ENCODE measurements at places on chromosomes 16 and 17.
A peak's percentile ranks its signal among the peaks of the same experiment; 100 is the strongest.

DNA sequence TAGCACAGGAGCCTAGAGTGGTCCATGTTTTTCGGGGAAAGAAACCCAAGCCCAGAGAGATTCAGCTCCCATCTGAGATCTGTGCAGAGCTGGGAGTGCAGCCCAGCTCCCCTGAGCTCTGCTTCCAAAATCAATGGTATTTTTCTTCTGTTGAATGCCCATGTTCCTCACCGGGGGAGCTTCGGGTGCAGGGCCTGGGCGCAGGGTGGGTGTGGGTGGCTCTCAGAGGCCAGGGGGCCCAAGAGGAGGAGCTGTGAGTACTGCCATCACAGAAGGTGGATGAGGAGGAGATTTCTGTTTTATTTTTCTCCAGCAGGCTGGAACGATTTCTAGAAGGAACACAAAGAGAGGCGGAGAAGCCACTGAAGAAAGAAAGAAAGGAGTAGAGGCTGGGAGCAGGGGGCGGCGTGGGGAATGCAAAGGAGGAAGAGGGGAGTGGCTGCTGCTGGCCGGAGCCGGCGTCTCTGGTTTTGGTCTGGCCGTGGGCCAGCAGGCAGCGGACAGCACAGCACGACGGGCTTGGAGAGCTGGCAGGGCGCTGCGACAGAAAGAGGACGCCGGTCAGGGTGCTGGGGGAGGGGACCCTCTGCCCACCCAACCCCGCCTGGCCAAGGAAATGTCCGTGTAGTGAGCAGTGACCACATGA, 76.2 kb upstream of the KSR1 start:
- H3K4me3 ChIP-seq, result no peak overlapping the region
- no peaks in the 10 kb centered on the region for H3K36me3 ChIP-seq

GRCh38 chr16:80274576-80275191, 266.1 kb upstream of the DYNLRB2 start:
- peak overlapping the region; percentile 74 for H3K27ac ChIP-seq
- H3K27me3 ChIP-seq, result no peaks in the 10 kb centered on the region
- H3K36me3 ChIP-seq, result no peaks in the 10 kb centered on the region

DNA sequence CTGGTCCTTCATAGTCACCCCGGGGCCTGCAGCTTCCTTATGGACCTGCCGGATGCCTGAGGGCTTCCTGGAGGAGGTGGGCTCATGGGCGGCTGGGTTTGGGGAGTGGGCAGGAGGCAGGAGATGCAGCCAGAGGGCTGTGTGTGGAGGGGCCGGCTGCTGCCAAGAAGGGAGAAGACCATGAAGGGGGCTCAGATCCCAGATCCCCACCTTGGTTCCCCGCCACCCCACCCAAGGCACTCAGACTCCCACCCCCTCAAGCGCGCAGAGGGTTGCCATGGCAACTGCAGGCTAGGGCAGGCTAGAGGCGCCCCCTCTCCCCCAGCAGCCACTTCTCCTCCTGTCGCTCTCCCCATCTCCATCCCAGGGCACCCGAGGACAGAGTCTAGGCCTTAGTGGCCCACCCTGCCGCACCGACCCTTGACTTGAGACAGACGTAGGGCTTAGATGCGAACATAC, 104.5 kb downstream of the CRLF3 start:
- H3K27me3 ChIP-seq, result no peaks in the 10 kb centered on the region
- no peak overlapping the region for H3K27ac ChIP-seq
- H3K4me3 ChIP-seq, result no peak overlapping the region
- no peak for DNase-seq
- H3K36me3 ChIP-seq, result no peaks in the 10 kb centered on the region

GRCh38 chr16:57915811-57916488, 55.0 kb downstream of the CNGB1 start:
- no peak overlapping the region for H3K4me3 ChIP-seq
- H3K36me3 ChIP-seq, result no peaks in the 10 kb centered on the region
- no peak for DNase-seq
- no peak overlapping the region for H3K27ac ChIP-seq
- H3K4me1 ChIP-seq, result peaks cover 31% of the 10 kb centered on the region
- H3K27me3 ChIP-seq, result no peaks in the 10 kb centered on the region

DNA sequence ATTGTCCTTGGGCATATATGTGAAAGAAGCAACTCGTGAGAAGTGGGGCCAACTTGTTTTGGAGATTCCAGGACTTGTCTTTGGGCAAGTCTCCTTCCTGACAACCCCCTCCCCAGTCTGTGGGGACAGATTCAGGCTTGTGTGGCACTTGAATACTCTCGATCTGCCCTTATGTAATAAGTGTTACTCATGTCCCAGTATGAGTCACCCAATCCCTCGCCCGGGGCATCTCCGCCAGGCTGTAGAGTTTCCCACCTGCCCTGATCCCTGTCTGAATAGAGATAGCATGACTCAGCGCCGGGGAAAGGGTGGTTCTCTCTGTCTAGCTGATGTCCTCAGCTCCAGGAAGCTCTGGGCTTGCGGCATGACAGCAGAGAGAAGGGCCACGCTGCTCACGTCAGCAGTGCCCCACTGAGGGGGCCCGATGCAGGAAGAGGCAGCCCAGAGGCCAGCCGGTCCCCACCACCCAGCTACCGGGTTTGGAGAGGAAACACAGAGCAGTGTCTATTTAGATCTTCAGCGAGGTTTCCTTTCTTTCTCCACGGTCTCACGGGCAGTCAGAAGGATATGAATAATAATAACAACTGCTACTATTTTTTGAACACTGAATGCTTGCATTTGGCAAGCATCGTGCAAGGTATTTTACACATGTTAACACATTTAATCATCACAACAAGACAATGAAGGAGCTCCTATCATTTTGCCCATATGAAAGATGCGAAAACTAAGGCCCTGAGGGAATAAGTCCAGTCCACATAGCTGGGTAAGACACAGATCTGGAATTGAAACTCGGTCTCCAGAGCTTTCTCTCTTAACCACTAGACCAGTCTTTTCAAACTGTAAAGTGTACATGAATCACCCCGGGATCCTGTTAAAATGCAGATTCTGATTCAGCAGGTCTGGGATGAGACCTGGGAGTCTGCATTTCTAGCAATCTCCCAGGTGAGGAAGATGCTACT, 426.7 kb upstream of the MAF start:
- DNase-seq, result peak; percentile 98
- H3K36me3 ChIP-seq, result no peaks in the 10 kb centered on the region
- peaks cover 36% of the 10 kb centered on the region for H3K4me1 ChIP-seq
- peak overlapping the region; percentile 83 for H3K27ac ChIP-seq

DNA sequence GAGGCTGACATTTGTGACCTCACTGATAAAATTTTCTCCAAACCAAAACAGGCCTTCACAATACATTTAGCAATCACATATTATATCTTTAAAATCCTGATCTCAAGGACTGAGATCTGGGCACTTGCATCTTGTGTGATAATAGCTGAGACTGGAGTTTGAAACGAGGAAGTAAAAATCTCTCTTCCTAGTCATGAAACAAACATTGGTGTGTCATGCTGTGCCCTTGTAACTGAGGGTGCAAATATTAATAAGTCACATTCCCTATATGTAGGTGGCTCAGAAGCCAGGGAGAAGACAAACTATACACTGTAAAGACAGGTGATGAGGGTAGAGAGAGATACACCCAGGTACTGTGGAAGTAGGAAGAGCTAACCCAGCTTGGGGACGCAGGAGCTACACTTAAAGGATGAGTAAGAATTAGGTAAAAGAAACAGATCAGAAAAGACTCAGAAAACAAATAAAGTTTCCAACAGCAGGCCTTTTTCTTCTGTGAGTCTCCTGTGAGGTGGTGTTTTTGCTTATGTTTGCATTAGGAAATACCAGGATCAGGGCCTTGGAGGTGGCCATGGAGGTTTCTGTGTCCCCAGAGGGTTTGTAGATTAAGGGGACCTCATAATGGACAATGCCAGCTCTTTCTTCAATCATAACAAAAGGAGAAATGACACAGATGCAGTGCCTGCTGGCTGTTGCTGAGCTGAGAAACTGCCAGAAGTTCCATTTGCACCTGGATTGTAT, 335.7 kb downstream of the GRIN2A start:
- H3K4me3 ChIP-seq, result no peak overlapping the region
- H3K27ac ChIP-seq, result peak overlapping the region; percentile 78
- H3K27me3 ChIP-seq, result no peaks in the 10 kb centered on the region
- no peak for DNase-seq
- peaks cover 24% of the 10 kb centered on the region for H3K4me1 ChIP-seq

DNA sequence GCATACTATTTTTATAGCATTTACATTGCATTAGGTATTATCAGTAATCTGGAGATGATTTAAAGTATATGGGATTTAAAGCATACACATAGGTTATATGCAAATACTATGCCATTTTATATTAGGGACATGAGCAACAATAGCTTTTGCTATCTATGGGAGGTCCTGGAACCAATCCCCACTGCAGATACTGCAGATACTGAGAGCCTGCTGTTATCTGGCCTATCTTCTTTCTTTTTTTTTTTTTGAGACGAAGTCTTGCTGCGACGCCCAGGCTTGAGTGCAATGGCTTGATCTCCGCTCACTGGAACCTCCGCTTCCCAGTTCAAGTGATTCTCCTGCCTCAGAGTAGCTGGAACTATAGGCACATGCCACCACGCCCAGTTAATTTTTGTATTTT, 37.4 kb downstream of the STH start:
- H3K4me3 ChIP-seq, result no peak overlapping the region
- H3K4me1 ChIP-seq, result no peaks in the 10 kb centered on the region
- peaks cover 55% of the 10 kb centered on the region for H3K36me3 ChIP-seq
- H3K27ac ChIP-seq, result no peak overlapping the region
- H3K27me3 ChIP-seq, result no peaks in the 10 kb centered on the region

GRCh38 chr16:24221219-24221618, 34.9 kb upstream of the CACNG3 start:
- H3K36me3 ChIP-seq, result no peaks in the 10 kb centered on the region
- H3K27ac ChIP-seq, result no peak overlapping the region
- H3K4me1 ChIP-seq, result no peaks in the 10 kb centered on the region
- DNase-seq, result no peak

- peaks cover 3% of the 10 kb centered on the region for H3K4me1 ChIP-seq
- H3K27me3 ChIP-seq, result peaks cover 8% of the 10 kb centered on the region
- DNase-seq, result no peak
- H3K36me3 ChIP-seq, result no peaks in the 10 kb centered on the region
These were observed 88.8 kb downstream of the ZDHHC7 start for GRCh38 chr16:84922351-84923120.

DNA sequence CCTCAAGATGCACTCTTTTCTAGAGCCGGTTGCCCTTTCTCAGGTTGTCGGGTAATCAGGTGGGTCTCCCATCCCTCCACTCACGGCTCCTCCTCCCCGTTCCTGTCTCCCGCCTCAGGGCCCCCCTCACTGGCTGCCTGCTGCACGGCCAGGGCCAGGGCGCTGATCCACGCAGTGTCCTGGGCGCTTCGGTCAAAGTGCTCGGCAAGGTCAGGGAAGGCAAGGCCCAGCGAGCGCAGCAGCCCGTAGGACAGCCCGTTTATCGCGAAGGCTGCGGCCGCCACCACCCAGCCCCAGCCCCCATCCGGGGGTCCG, 753 bp downstream of the SLC16A11 start:
- H3K36me3 ChIP-seq, result no peaks in the 10 kb centered on the region
- DNase-seq, result no peak
- H3K27me3 ChIP-seq, result peaks cover 21% of the 10 kb centered on the region
- H3K27ac ChIP-seq, result no peak overlapping the region

- H3K4me1 ChIP-seq, result peaks cover 9% of the 10 kb centered on the region
- H3K27me3 ChIP-seq, result no peaks in the 10 kb centered on the region
- H3K4me3 ChIP-seq, result no peak overlapping the region
- no peak overlapping the region for H3K27ac ChIP-seq
These were observed 9.5 kb downstream of the HSD17B2 start for GRCh38 chr16:82044585-82044911.

DNA sequence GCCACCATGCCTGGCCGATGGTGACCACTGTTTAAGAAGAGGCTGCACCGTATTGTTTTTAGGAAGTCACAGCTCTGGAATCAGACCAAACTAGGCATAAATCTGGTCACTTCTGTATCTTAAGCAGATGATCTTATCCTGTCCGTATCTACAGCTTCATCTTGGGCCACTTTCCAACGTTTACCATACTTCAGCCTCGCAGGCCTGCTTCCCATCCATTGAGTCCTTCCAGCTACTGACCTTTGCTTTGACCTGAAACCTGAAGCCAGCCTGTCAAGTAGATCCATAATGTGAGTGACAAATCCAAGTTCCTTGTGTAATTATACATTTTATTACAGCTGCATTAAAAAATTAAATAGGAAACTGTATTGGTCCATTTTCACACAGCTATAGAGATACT, 1033.0 kb downstream of the CDH11 start:
- DNase-seq, result no peak
- H3K27ac ChIP-seq, result no peak overlapping the region
- H3K36me3 ChIP-seq, result no peaks in the 10 kb centered on the region
- peaks cover 3% of the 10 kb centered on the region for H3K4me1 ChIP-seq
- no peak overlapping the region for H3K4me3 ChIP-seq

DNA sequence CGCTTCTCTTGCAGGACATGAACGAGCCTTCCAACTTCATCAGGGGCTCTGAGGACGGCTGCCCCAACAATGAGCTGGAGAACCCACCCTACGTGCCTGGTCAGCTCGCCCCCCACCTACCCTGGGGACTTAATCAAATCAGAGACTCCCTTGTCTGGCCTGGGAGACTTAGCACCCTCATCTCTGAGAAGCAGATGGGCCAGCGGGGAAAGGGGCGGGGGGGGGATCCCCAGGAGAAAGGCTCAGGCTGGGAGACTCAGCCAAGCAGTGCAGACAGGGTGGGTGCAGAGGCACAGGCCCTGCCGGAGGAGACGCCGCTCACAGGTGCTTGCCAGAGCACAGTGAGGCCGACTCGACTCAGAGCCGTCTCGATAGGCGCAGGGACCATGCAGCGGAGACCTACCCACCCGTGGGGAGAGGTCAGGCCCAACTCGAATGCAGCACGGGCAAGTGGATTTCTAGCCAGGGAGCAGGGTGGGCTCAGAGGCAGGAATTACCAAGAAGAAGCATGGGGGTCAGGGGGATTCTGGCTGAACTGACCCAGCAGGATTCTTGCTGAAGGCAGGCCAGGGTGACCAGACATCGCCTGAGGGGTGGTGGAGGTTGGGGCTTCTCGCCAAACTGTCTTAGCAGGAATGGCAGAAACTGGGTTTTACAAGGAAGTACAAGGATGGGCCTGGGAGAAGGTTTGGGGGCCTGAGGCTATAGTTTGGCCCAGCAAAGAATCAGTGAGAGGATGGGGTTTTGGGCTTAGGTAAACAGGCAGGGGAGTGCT, 9.7 kb downstream of the GAA start:
- H3K36me3 ChIP-seq, result no peaks in the 10 kb centered on the region
- no peak overlapping the region for H3K27ac ChIP-seq
- H3K4me1 ChIP-seq, result peaks cover 12% of the 10 kb centered on the region
- H3K4me3 ChIP-seq, result no peak overlapping the region

DNA sequence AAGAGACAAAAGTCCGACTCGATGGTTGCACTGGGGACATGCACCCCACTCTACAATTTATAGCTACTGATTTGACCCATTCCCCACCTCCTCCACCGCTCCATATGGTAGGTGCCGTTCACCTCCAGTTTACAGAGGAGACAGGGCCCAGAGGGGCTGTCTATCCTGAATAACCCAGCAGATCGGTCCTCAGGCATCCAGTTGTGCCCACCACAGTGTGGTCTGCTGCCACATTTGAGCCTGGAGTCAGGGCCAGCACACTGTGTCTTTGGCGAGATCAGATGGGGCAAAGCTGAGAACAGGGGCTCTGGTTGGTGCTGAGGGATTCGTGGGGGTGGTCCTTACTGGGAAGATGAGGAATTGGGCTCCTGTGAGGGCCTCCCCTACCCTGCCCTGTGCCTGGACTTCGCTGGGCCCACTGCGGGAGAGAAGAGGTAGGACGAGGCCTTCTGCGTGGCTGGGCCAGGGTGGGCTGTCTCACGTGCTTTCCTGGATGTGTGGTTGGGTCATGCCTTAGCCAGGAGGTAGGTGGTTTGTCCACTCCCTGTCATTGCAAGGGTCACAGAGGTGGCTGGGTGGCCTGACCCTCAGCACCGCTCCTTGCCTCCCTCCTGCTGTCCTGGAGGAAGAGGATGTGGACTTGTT, 2.8 kb downstream of the ADCY7 start:
- no peaks in the 10 kb centered on the region for H3K36me3 ChIP-seq
- H3K27me3 ChIP-seq, result no peaks in the 10 kb centered on the region
- peaks cover 17% of the 10 kb centered on the region for H3K4me1 ChIP-seq
- H3K27ac ChIP-seq, result no peak overlapping the region
- DNase-seq, result no peak

All from keratinocyte (primary cell).